ENCODE measurements at places on chromosomes 5 and 9.

DNA sequence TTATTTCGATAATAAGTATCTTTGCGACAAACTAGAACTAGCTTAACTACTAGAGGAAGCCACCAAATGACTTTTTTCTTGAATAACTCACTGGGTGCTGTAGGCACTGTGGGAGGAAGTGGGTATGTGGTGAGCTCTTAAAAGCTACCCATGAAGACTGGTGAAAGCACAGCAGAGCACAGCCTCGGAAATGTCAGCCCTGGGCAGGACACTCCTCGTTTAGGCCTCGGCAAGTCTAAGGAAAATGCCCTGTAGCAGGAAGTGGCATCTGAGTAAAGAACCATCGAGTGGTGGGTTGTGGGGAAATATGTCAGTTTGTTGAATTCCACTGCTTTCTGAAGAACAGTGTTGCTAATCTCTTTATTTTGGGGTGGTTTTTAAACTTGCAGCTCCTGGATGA, 44.0 kb upstream of the NCS1 start:
- DNase-seq = peak; percentile 58

DNA sequence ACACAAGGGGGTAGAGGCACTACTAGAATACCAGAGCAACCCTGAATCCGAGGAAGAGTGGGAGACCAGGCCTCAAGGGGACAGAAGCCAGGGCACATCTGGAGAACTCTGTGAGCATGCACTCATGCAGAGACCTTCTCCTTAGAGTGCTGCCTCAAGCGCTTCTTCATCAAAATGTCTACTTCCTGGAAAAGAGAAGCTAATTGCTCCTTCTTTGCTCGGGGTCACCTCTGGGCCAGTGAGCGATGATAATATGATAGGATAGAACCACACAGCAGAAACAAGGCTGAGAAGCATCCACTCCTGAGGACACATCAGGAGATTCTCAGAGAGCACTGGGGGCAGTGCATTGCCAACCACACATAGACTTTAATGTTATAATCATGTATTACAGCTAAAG, 23.7 kb upstream of the LMNB1 start:
- no peak for DNase-seq

GRCh38 chr9:29439961-29440360, 1866.7 kb upstream of the C9orf72 start:
- DNase-seq = no peak

DNA sequence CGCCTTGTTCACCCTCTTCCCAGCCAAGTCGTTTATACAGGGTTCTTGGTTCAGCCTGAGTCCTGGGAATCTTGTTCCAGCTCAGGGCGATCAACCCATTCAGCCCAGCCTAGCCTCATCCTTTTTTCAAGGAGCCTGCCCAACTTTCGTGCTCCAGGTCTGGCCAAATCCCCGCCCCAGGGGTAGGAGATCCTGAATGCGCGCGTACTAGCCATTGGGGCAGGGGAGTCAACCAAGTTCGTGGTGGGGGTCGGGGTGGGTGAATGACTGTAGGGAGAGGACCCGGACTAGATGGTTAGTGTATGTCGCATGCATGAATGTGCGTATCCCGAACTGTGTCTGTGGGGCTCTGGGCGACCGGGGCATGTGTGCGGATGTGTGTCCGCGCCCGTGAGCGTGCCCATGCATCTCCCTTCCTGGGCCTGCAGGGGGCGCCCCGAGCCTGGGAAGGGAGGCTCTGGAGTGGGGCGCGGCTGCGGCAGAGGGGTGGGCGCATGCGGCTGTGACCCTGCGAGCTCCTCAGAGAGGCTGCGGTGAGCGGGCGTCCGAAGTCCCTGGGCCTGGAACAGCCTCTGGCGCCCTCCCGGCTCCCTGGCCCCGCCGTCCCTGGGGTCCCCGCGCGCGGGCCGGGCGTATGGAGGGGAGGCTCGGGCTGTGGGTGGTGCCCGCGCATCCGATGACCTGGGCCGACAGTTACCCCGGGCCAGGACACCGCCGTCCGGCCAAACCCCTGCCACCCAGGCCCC, 8.7 kb downstream of the CCL21 start:
- DNase-seq = peak; percentile 39

GRCh38 chr9:98312365-98312764, 56.9 kb upstream of the TBC1D2 start:
- DNase-seq = no peak

DNA sequence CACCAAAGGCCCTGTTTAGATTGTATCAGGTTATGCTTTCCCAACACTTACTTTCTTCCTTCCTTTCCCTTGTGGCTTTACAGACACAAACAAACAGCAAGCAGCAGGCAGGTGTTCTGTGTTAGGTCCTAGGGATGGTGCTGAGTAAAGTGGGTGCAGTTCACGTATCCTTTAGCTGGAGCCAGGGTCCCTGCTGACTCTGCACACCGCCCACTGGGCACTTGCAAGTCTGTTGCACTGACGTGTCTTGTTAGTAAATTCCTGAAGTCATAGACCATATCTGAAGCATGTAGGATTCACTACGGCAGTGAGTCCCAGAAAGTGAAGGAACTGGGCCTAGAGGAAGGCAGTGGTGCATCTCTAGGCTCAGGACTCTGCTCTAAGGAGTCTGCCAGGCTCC, 96.5 kb downstream of the DAPK1 start:
- DNase-seq = no peak

DNA sequence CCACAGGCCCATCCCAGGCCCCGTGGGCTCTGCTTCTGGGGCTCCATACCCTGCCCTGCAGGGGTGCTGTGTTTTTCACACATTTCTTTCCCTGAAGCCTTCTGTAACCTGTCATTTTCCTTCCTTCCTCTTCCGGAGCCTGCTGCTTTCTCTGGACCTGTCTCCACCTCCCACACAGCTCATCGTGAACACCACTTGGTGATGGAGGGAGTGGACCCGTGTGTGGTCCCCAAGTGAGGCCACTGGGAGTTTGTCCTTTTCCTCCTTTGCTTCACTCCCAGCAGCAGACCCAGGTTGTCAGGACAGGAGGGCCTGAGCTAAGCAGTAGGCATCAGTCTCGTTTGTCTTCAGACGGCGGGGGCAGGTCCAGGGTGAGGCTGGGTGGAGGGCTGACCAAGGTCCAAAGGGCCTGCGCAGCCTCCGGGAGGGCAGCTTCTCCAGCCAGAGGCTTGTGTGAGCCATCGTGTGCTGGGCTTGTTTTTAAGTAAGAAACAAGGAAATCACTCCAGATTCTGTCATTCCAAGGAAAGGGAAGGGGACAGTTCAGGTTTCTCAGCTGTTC, 5.8 kb upstream of the POMT1 start:
- no peak for DNase-seq

- no peak for DNase-seq
Measured at GRCh38 chr5:54387031-54387430, 68.5 kb upstream of the HSPB3 start.

- no peak for DNase-seq
Measured at GRCh38 chr9:133628766-133629165, 7.4 kb upstream of the DBH start.

DNA sequence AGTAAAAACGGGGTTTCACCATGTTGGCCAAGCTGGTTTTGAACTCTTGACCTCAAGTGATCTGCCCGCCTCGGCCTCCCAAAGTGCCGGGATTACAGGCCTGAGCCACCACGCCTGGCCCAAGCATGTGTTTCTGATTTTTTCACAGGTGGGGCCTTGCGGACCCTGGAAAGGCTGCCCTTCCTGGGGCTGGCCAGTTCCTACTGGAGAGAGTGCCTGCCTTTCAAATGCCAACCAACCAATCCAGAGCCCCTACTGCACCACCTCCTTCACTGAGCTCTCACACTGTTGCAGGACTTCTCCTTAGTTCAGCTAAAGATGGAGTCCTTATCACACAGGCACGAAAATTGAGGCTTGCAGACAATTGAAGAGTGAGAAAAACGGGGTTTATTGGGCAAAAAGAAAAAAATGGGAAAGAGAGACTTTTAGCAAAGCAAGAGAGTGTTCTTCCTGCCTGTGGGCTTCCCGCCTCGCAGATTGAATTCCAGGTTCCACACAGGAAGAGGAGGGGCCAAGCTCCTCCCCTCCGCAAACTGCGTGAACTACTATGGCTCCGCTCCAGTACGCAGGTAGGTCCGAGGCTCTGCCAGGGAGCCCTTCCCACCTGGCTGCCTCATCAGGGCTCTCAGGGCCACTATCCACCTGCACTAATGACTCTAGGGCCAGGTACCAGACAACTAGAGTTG, 8.3 kb upstream of the CMBL start:
- no peak for DNase-seq

DNA sequence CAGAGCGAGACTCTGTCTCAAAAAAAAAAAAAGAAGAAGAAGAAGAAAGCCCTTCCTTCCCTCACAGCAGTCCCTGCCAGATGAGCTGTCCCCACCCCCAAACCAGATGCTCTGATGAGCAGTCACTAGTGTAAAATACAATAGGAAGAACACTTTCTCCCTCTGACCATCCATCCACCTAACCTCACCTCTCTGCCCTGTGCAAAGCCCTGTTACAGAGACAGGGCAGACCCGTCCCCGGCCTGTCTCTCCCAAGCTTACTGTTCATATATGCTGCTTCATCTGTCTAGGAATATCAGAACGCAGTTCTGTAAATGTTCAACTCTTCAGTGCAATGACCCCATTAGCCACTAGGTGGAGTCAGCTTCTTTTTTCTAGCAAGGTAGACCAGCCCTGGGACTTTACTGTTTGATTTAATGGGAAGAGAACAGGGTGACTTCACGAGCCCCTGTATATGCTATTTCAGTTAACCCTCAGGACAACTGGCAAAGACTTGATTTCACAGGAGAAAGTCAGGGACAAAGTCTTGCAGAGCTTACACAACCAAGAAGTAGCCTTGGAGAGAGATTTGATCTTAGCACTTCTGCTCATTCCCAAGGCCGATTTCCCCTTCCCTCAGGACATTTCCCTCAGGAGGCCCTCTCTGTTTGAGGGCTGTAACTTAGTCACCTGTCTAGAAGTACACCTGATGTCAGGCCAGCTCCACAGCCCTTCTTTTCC, 14.9 kb upstream of the FGFR4 start:
- DNase-seq = peak; percentile 49

DNA sequence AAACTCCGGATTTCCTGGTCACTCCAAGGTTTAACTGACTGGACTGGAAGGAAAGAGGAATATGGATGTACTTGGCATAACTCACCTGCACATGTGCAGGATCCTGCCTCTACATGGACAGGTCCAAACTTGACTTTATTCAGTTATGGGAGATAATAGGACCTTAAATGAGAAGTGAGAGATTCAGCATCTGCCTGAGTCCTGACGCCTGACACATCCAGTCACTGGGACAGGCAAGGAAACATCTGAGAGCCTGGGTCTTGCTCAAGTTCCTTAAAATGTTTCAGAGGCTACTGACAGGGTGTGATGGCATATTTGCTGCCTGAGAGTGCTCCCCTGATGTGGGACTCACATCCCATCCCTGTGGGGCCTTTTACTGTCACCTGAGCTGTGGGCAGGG, 34.9 kb downstream of the ZNF354A start:
- DNase-seq = no peak

DNA sequence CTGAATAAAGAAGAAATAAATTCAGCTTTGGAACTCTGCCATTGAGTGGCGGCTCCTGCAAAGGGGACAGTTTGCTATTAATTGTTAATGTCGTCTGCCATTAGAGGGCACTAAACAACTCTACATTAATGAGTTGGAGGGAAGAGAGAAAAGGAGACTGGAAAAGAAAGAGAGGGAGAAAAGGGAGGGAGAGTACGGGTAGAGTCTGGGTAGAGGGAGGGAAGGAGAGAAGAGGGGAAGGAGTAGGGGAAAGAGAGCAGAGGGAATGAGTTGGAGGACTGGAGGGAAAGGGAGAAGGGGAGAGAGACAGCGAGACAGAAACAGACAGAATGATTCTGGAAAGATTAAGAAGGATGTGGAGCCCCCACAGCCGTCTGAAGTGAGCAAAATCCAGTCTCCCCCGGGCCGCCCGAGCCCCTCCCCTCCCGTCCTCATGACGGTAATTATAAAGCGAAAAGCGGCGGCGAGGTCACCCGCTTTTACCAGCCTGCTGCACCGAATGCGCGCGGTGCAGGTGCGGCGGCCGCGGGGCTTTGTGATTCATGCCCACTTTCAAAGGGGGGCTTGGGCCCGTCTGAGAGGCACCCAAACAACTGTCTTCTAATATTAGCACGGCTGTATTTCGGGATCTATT, 1.9 kb upstream of the FST start:
- DNase-seq = no peak

DNA sequence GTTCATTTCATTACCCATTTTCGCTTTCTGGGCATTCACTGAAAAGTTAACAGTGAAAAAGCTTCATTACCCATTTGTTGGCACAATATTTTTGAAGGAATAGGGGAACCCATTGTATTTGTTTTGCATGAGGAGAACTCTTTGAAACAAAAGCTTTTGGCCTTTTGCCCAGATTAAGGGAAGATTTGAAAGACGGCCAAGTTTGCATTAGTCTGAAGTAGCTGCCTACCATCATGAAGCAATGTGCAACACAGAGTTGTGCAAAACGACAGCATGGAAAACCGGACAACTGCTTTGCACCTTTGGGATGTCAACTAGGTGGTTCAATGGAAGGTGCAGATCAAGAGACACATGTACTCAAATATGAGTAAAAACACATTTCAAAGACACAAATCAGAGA, 84.9 kb downstream of the TRPM3 start:
- no peak for DNase-seq

DNA sequence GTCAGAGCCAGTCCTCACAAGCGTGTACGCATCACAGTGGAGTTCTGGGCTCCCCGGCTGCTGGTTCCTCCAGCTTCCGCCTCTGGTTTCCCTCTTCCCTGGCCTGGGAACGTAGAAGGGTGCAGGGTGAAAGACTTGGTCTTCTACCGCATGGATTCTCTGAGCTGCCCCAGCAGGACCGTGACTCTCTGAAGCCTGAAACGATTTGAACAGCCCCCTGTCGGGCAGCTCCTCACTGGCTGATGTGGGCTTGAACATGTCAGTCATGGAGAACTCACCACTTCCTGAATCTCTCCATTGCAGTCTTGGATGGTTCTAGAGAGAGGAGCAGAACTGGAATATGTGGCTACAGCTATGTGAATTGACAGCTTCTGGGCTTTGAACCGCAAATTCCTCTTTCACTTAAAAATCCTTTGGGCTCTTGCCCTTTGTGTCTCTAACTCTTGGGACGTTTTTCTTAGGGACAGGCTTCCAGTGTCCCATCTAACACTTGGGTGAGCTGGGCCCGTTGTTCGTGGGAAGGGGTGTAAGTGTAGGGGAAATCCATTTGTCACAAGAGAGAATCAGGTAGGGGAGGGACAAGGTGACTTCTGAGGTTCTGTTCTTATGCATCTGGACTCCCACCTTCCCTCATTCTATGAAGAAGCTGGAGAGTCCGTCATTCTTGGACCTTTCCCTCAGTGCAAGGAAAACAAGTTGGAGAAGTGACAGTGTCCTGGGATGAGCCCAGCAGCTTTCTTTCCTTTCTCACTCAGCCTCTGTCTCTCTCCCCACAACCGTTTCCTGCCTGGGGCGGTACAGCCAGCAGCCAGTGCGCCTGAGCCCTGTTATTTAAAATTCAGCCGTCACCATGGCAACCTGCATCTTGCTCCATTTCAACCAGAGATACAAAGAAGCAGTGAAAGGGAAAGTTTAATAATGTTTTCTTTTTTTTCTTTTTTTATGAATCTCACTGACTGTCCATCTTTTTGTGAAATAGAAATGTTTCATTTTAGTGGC, 84.7 kb downstream of the PTTG1 start:
- peak; percentile 40 for DNase-seq

Measured in stimulated activated CD8-positive, alpha-beta memory T cell treated with anti-CD3 and anti-CD28 coated beads, Interleukin-7, amount 100 ng/mL, for 1 hour (primary cell).